ENCODE measurements at places on chromosomes 11 and 22.

- DNase-seq, result no peak
These were observed 28.2 kb downstream of the HEPHL1 start for GRCh38 chr11:94049351-94049750.

- peak; percentile 87 for DNase-seq
These were observed 86.6 kb downstream of the KCNQ1 start for GRCh38 chr11:2531277-2531986.

- no peak for DNase-seq
These were observed 1900.7 kb upstream of the RAG2 start for GRCh38 chr11:38498721-38499120.

- DNase-seq, result no peak
These were observed 34.4 kb downstream of the MARK2 start for GRCh38 chr11:63873311-63873710.

DNA sequence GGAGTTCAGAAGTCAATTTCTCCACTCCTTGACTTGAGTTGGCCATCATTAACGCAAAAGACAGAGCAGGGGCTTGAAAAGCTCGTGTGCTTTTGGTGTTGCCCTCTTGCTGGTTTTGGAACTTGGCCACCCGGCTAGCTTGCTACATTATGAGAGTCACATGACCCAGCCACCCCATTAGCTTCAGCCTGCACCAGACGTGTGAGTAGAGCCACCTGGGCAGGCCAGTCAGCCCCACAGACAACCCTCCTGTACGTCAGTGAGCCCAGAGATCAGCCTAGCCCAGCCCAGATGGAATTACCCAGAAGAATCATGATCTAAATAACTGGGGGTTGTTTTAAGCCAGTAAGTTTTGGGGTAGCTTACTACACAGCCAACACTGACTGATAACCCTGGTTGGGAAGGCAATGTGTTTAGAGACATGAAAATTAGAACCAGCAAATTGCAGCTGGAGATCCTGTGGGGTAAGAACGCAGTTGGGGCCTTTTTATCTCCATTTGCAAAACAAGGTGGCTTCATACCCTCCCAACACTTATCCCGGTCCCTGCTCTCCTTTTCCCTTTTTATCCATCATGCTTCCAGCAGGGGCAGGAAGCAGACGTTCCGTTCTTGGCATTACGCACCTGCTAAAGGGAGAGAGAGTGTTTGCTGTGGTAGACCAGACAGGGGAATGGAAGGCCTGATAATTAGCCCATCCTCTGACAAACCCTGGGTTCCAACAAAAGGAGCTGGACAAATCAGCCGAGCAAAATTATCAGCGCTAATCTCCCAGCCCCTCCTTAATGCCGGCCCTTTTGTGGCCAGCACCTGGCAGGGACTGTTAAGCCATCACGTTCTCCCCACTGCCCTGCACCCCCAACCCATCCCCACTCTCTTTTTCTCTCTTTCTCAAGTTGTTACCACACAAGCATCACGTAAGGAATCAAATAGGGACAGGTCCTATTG, 548.7 kb upstream of the CADM1 start:
- DNase-seq, result no peak

- no peak for DNase-seq
These were observed 20.7 kb downstream of the DDX10 start for GRCh38 chr11:108685419-108686130.

GRCh38 chr11:67277231-67277961, 11.1 kb downstream of the GRK2 start:
- DNase-seq, result peak; percentile 65

DNA sequence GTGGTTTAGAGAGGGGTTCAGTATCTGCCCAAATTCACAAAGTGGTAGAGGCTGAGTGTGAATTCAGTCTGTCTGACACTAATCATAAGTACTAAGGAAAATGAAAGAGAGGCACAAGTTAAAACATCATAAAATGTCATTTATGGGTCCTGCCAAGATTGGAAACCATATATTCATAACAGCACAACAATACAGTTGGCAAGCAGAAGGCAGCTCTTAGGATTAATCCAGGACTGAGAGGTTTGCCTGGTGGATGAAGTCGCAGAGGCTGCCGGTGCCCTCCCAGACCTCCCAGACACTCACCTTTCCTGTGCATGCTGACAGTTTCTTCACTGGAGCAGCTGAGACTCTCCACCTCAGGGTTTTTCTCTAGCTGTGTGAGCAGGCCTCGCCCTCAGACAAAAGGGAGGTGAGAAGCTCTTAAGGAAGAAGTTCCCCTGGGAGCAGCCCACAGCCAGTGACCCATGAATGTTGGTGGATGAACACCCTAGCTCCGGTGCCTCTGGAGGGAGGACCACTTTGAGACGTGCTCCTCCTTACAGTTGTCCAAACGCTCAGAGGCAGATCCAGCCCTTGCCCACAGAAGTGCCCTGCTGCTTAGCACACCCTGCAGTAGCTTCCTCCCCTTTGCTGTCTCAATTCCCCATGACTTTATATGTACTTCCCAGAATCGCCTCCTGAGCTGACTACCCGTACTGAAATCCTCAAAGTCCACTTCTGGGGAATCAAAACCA, 43.7 kb downstream of the MAML2 start:
- no peak for DNase-seq

- DNase-seq, result no peak
These were observed 16.7 kb upstream of the TMEM123 start for GRCh38 chr11:102469196-102469821.

- DNase-seq, result no peak
These were observed 54.4 kb upstream of the JAM3 start for GRCh38 chr11:134014511-134014910.

GRCh38 chr11:119937412-119937811, 200.5 kb downstream of the TRIM29 start:
- no peak for DNase-seq

DNA sequence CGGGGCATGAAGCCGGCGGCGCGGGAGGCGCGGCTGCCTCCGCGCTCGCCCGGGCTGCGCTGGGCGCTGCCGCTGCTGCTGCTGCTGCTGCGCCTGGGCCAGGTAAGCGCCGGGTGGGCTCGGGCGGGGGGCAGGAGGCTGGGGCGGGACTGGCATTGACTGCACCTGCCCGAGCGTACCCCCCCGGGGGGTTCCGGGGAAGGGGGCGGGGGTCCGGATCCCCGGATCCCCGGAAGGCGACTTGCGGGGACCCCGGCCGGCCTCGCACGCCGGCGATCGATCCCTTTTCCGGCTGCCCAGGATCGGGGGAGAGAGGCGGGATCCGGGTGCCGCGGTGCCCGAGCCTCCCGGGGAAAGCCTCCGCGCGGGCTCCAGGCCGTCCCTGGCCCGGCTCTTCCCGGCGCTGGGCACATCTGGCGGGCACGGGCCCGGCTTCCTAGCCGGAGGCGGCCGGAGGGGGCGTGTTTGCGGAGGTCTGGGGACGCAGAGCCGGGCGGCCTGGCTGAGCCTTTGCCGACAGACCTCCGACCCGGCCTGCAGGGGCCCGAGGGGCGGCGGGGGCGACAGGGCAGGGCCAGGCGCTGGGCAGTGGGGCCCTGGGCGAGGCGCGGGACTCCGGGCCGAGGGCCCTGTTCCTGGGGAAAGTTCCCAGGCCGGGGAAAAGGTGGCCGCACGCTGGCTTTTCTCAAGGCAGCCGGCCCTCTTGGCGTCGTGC, 705 bp downstream of the PTPRJ start:
- peak; percentile 71 for DNase-seq

GRCh38 chr22:50522208-50522805, 3.1 kb downstream of the SCO2 start:
- no peak for DNase-seq

- DNase-seq, result no peak
These were observed 2.9 kb upstream of the APOBEC3A start for GRCh38 chr22:38954414-38955043.

DNA sequence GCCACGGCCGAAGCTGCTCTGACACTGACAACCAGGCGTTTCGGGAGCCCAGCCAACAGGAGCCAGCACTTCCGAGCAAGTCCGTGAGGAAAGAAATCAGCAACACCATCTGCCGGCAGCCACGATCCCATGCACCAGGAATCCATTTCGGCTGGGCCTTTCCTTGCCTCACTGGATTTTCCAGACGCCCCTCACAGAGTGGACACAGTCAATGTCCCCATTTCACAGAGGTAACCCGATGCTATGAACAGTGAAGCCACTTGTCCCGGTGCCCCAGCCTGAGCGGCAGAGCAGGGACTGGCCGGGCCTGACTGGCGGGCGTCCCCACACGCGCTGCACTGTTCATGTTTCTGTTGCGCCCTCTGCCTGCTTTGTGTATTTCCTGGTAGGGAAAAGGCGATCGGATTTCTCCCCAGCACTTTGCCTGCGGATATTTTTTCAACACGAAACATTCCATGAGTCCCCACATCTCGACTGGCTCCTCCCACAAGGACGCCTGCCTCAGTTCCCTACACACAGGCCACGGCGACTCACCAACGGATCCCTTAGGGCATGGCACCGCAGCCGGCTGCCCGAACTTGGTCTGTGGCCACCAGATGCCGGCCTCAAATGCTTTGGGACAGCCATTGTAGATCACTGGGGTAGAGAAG, 55.3 kb downstream of the TRMU start:
- no peak for DNase-seq

Data from stimulated activated effector memory CD8-positive, alpha-beta T cell treated with anti-CD3 and anti-CD28 coated beads, Interleukin-12 subunit alpha, Interleukin-12 subunit beta, amount 100 ng/mL, for 72 hours (primary cell).